GM23248 (cell line): ENCODE measurements at places on chromosomes 6 and 20. TPM values are rescaled to one million over a fixed set of nuclear protein-coding genes. Genes with fewer than 3 reads are reported as not detected.

The SCRT2 gene
- total RNA-seq: not detected in 2 replicates

The LY6G5C gene
- 1.7 TPM in 1 of 2 replicates, not detected in the other for total RNA-seq

The ANGPT4 gene
- not detected in 2 replicates for total RNA-seq

The CD2AP gene
- 17.8 and 22.8 TPM in 2 replicates for total RNA-seq

The PRR3 gene
- 5.2 and 6.5 TPM in 2 replicates for total RNA-seq

The KCNG1 gene
- 19.1 and 29.0 TPM in 2 replicates for total RNA-seq

The CPXM1 gene
- not detected in 2 replicates for total RNA-seq

The RAB32 gene
- 103 and 165 TPM in 2 replicates for total RNA-seq

DNA sequence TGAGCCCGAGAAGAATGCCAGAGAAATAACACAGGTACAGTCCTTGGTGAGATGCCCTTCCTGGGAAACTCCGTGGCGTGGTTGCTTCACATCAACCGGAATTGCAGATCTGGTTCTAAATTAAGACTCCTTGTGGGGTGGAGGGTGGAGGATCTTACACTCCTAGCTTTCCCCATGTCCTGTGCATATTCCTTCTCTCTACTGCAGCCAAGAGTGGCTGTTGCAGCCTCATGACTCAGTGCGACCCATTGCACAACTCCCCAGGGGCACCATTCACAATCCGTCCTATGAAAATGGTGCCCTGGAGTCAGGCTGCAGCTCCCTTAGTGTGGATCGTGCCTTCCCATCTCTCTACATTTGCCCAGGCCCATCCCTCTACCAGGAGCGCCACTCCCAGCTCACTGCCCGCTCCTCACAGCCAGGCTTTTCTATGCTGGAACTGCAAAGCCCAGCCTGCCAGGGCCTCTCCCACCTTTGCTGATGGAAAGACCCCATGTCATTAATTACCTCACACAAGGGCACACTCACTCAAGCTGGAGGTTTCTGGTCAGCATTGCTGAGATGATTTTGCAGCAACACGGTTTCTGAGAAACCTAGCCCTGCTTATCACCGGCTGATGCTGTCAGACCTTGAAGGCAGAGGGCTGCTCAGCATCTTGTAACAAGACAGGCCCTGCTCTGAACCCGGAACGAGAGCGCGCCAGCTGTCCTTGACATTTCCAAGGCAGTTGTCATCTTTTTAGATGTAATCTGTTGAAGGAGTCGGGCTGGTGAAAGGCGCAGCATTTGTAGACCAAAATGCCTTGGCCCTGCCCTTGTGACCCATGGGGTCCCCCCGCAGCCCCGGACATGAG is 39.7 kb downstream of the SIRPA start:
- peak; percentile 98 for DNase-seq

DNA sequence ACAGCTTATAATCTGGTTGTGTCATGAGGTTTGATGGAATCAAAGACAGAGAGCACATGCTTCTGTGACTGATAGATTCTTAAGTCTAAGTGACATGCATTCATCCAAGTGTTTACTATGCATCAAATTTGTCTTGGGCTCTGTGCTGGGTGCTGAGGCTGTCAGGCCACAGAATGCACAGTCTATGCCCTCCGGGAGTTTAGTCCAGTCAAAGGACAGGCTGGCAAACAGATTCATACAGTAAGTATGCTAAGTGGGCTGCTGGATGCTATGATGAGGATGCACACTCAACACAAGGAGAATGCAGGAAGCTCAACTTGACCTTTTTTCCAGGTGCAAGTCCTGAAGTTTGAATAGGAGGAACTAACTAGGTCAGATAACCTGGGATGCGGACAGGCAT is 146.7 kb downstream of the UST start:
- no peak for DNase-seq

GRCh38 chr20:57465943-57466342 is 59.0 kb downstream of the CTCFL start:
- DNase-seq: no peak

GRCh38 chr6:21898107-21898796 is 304.7 kb downstream of the SOX4 start:
- DNase-seq: no peak

DNA sequence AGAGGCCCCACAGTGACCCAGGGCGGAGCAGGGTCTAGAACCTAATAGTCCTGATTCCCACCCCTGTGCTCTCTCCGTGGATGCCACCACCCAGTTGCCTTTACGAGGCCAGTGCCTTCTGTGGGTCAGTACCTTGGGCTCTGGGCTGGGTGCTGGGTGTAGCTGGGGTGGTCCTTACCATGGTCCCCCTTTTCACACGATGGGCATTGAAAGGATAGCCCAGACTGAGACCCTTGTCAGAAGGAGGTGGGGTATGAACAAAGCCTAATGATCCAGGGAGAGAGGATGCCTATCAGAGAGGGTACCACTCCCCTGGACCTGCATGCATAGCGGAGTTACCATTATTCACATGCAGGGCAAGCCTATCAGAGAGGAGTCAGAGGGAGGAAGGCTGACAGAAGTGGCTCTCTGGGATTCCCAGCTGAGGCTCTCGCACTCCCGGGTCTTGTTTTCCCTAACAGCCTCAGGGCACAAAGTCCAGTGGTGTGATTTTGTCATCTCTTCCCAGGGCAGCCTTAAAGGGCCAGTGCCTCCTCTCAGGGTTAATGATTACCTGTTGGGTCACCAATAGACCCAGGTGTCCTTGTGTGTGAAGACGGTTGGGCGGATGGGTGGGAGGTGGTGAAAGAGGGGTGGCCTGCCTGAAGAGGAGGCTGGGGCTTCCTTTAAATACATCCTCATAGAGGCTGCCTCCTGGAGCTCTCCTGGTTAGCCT is 36.2 kb downstream of the VEGFA start:
- DNase-seq: peak; percentile 20

- no peak for DNase-seq
These were observed 216.7 kb downstream of the TTLL2 start for GRCh38 chr6:167541544-167541943.

GRCh38 chr6:162438980-162439379 is 288.6 kb downstream of the PRKN start:
- no peak for DNase-seq

DNA sequence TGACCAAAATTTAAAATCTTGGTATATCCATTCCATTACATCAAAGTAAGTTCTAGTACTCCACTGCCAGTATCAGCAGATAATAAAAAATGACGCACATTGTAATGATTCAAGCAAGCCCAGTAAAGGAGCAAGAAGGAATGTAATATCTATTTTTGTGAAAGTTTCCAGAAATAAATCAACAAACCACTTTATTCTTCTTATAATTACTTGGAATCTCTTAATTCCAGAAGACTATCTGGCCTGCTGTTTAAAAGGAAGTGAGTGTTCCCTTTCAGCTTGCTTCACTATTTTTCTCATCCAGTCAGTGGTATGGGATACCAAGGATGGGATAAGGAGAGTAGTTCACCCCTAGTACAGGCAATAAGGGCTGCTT is 42.2 kb upstream of the DSE start:
- peak; percentile 42 for DNase-seq

DNA sequence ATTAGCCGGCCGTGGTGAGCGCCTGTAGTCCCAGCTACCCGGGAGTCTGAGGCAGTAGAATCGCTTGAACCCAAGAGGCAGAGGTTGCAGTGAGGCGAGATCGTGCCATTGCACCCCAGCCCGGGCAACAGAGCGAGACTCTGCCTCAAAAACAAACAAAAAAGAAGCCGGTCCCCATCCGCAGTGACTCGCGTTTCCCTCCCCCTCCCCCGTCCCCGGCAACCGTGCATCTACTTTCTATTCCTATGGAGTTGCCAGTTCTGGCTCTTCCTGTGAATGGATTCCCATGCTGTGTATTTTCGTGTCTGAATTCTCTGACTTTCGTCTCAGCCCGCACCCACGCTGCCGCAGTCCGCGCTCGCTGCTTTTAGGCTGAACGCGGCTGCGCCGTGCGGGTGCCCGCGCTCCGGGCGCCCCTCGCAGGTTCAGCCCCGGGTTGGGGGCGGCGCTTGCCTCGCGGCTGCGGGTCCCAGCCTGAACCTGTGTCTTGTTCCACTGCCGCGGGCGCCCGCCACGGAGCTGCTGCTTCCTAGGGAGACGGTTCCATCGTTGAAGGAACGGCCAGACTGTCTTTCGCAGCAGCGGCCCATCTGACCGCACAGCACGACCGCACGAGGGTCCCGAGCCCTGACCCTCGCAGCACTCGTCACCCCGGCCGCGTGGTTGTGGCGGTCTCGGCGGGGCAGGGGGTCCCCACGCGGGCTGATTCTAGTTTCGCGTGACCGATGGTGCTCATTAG is 1.1 kb upstream of the MRGBP start:
- DNase-seq: peak; percentile 79

- peak; percentile 54 for DNase-seq
These were observed 6.1 kb upstream of the IFT52 start for GRCh38 chr20:43584448-43585136.

DNA sequence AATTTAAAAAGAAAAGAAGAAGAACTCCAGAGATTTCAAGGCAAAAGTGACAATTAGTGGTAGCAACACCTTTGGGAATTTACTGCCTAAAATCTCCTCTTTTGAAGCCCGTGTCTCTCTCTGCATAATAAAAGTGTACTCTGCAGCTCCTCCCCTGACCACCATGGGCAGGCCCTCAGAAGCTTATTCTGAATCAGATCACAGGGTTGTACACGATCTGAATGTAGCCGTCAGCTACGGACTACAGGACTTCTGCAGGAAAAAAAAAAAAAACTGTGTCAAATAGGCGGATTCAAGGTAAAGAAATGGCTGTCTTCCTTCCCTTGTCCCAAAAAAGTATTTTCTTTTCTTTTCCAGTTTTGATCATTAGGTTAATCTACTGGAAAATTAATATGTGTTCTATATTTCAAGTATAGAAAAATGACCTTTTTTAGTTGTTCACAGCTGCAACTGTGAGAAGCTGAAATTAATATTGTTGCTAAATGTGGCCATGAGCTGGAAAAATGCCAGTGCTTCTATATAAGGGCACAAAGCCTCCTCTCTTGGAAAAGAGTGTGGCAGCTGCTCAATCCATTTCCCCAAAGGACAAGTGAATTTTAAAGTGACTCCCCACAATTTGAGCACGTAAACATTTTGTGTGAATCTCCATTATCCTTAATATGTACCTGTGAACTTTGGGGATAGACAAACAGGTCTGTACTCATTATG is 397.4 kb downstream of the C6orf118 start:
- peak; percentile 24 for DNase-seq

- DNase-seq: peak; percentile 44
These were observed 9.3 kb upstream of the FKBP1A start for GRCh38 chr20:1402149-1402548.
